Right kidney (tissue), 9 donors: ENCODE measurements at places on chromosomes 1 and 21.

DNA sequence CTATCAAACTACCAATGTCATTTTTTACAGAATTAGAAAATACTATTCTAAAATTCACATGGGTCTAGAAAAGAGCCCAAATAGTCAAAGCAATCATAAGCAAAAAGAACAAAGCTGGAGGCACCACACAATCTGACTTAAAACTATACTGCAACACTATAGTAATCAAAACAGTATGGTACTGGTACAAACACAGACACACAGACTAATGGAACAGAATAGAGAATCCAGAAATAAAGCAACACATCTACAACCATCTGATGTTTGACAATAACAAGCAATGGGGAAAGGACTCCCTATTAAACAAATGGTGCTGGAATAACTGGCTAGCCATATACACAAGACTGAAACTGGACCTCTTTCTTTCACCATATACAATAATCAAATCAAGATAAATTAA is 39.8 kb downstream of the CD53 start:
- DNase-seq: no peak

- no peak for DNase-seq
Measured at GRCh38 chr1:192737306-192737705, 71.5 kb upstream of the RGS2 start.

- no peak for DNase-seq
Measured at GRCh38 chr1:57845041-57845440, 421.2 kb upstream of the DAB1 start.

DNA sequence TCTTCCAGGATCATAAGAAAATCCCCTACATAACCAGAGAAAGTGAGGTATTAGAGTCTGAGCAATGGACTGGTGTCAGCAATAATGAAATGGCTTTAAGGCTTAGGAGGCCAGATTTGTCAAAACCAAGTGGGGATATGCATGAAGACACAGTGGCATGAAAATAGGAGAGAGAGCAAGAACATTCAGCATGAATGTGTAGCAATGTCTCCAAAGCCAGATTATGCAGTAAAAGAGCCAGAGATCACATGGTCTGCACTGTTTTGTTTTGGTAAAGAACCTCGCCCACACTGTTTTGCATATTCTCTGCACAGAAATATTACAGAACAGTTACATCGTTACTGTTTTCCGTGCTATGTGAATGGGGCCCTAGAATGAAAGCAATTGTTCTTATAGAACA is 589.4 kb downstream of the PLPP3 start:
- DNase-seq: no peak

- DNase-seq: no peak
Measured at GRCh38 chr1:160370561-160371345, 3.9 kb downstream of the NHLH1 start.

- no peak for DNase-seq
Measured at GRCh38 chr1:33380811-33381210, 50.1 kb downstream of the PHC2 start.

- DNase-seq: no peak
Measured at GRCh38 chr1:3895951-3896325, 4.1 kb downstream of the C1orf174 start.

- no peak for DNase-seq
Measured at GRCh38 chr1:234865171-234866006, 255.4 kb upstream of the IRF2BP2 start.

DNA sequence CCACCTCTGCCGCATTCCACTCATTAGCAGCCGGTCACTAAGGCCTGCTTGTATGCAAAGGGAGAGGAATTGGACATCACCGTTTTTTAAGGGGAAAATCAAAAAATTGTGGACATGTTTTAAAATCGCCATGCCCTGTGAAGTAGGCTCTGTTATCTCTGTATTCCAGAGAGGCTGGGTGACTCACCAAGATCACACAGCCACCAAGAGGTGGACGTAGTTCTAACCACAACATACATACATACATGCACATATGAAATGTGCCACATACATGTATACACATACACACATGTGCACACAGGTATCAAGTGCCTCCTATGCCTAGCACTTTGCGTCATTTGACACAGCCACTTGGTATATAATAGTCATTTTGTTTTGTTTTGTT is 16.0 kb upstream of the ZSCAN20 start:
- DNase-seq: no peak

GRCh38 chr21:25462517-25462971 is 144.7 kb downstream of the MRPL39 start:
- DNase-seq: no peak

- DNase-seq: peak; percentile 52
Measured at GRCh38 chr1:119286587-119287181, 81.9 kb upstream of the HAO2 start.

- DNase-seq: no peak
Measured at GRCh38 chr1:37865348-37866120, 6.1 kb upstream of the MTF1 start.

DNA sequence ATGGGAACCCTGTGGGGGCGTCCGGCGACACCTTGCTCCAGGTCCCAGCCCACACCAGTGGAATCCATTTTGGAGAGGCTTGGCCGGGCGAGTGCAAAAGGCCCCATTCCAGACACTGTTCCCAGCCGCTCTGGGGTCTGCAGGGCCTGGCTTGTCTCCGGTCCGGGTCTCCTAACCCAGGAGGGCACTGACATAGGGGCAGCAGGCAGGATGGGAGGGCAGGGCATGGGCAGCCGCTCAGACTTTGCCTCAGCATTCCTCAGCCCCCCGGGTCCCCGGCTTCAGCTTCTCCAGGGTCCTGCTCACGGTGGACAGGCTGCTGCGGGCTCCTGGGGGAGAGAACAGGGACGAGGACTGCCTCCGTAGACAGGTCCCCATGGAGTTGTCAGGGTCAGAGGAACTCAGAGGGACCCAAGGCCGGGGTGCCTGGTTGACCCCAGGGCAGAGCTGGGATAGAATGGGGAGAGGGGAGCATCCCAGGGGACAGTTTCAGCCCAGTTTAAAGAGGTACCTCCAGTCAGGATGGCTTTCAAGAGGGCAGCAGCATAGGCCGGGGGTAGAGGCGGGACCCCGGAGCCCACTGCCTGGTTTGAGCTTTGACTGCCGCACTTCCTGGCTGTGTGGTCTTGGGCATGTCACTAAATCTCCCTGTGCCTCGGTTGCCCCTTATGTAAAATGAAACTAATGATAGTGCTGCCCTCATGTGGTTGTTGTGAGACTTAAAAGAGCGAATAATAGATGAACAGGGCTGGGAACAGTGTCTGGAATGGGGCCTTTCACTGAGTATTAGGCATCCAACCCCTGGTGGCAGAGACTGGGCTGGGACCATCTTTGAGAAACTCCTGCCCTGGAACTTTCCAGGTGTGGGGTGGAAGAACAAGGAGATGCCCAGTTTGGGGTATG is 3.7 kb downstream of the KNCN start:
- no peak for DNase-seq

DNA sequence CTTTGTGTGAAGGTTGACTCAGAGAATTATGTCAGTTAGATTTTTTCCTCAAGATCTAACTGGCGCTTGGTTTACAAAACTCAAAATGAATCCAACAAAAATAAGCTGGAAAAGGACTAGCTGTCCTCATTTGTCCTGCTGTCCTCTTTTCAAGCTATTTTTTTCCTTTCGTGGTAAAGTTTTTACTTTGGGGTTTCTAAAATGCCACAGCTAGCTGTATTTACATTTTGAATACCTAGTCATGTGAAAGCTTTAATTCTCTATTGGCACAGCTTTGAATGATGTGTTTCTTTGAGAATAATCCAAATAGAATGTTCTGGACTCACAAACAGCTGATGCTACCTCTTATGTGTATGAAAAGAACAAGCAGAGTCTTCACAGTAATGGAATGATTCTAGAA is 673.6 kb upstream of the NR5A2 start:
- DNase-seq: no peak

DNA sequence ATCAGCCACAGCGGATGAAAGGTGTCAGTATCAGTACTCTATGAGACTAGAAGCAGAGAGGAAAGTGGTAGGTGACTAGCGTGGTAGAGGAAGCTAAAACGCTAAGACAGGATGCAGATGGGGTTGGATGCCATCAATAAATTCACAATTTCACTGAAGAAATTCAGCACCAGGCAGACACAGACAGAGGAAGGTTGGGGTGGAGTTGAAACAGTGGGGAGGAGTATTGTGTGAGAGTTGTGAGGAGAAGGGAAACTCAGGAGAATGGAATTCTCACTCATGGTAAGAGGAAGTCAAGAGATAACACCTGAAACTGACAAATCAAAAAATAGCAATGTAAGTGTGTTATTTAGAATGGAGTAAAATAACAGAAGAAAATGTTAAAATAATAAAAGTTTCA is 208.5 kb upstream of the DAB1 start:
- DNase-seq: no peak
